ENCODE measurements at places on chromosomes 2 and 18.

DNA sequence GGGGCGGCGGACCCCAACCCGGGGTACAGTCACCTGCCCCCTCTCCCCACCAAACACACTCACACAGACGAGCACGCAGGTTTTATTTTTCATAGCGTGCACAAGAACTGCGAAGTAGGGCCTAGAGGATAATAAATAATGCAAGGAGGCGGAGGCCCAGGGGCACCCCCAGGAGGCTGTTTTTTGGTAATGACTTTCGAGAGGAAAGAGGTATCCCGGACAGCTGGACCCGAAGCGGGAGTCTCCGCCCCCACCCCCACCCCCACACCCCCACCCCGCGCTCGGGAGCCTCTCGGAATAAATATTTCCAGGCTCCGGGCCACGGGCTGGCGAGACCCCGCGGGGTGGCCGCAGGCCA lies 3.4 kb downstream of the CYP26B1 start:
- no peak for DNase-seq

DNA sequence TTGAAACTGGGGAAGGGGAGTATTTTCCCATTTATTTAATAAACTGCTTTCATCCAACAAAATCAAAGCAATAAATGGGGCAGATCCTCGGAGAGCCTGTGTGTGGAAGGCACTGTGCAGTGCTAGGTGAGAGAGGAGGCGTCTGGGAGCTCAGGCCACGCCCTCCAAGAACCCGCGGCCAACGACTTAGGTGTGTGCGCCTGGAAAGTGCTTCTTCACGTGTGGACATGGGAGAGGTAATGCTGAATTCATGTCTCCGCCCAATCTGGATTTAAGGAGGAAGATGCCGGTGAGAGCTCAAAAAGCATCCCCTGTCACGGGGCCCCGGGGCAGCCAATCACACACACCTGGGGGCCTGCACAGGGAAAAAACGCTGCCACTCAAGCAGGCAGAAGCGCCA lies 77.4 kb downstream of the HDAC4 start:
- DNase-seq: no peak

GRCh38 chr2:241904791-241905710 lies 35.5 kb downstream of the RTP5 start:
- DNase-seq: no peak

DNA sequence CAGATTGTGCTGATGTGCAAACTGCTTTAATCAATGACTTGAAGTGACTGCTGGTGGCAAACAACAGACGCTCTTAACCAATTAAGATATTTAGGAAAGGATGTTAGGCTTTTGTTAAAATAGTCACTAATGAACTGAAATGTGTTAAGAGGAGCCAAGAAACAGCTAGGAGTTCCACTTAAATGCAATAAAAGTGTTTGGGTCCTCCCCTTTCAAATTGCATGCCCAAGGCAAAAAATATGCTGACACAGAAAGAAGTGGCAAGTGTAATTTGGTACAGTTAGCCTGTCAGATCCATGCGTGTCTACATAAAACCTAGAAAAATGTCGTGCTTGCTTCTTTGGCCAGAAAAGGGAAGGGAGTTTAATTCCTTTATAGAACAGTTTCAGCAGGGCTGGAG lies 61.9 kb downstream of the XRCC5 start:
- DNase-seq: no peak
